ENCODE measurements at places on chromosomes 1 and 21.

GRCh38 chr1:20462397-20462796 lies 23.6 kb downstream of the CAMK2N1 start:
- no peak for DNase-seq

GRCh38 chr1:20068722-20069121 lies 1.3 kb upstream of the PLA2G5 start:
- DNase-seq, result no peak

GRCh38 chr21:42414928-42415769 lies 11.4 kb downstream of the UBASH3A start:
- DNase-seq, result no peak

DNA sequence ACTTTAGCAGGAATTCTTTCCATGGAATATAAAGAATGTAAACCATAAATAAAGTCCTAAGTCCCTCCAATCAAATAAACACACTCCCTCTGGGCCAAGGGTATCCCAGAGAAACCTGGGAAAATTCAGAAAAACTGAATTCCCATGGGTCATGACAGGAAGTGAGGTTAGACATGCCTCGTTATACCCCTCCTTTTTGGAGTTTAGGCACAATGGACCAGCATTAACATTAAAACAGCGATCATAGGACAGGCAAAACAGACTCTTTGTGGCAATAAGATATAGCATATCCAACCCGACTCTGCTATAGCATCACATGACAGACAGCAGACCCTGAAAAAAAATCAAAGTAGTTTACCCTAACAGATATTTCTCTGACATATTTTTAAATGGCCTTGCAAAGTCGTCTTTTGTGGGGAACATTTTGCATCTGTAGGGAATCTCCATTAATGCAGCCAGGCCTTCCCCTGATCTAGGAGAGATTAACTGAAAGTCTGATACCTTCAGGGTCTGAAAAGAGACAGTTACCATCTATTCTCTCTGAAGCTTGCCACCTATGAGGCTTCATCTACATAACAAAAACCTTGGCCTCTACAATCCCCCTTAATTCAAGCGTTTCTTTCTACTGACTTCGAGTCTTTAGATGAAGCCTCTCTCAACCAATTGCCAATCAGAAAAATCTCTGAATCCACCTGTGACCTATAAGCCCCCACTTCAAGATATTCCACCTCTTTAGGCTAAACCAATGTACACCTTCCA lies 143.0 kb upstream of the KCNK1 start:
- DNase-seq, result no peak

DNA sequence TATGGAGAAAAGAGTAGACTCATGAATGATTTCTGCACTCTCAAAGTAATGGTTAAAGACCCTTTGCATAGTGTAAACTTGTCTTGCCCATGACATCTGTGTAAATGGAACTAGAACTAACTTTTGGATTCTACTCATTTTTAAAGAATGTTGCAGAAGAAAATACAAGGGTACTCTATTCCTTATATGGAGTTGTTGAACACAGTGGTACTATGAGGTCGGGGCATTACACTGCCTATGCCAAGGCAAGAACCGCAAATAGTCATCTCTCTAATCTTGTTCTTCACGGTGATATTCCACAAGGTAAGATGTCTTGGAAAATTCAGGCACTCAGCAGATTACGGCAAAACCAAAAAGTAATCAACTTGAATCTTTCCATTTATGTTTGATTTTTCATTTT lies 19.8 kb downstream of the CCT8 start:
- DNase-seq, result no peak

DNA sequence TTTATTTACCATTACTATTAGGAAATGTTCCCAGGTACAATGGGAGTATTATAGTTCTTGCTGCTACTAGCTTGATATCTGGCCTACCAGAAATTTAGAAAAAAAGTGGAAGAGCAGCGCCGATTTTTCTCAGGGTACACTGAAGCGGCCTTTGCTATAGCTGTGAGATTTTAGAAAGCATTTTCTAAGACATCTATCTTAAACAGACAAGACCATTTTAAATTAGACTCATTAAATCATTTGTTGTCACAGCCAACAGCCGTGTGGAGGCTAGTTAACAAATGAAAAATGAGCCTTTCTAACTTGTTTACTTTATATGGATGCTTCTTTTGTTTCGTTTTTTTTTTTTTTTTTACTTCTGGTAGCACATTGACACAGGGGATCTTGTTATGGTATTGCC lies 183.2 kb upstream of the ZRANB2 start:
- DNase-seq, result no peak

Measured in SK-N-SH (cell line).